Uterus (tissue), 4 donors: ENCODE measurements at places on chromosomes 7 and 10. TPM values are rescaled to one million over a fixed set of nuclear protein-coding genes. Genes with fewer than 3 reads are reported as not detected.

Gene BAG3
- total RNA-seq: 6.6 TPM

GRCh38 chr7:111076205-111076604, 14.7 kb upstream of the LRRN3 start:
- H3K27ac ChIP-seq: no peak overlapping the region
- H3K4me1 ChIP-seq: no peaks in the 10 kb centered on the region
- no peaks in the 10 kb centered on the region for H3K36me3 ChIP-seq

- H3K4me3 ChIP-seq: no peak overlapping the region
- DNase-seq: no peak
- no peaks in the 10 kb centered on the region for H3K4me1 ChIP-seq
- no peaks in the 10 kb centered on the region for H3K36me3 ChIP-seq
- no peaks in the 10 kb centered on the region for H3K27me3 ChIP-seq
- H3K27ac ChIP-seq: no peak overlapping the region
Measured at GRCh38 chr10:15570738-15571339, 148.9 kb downstream of the ITGA8 start.

- H3K36me3 ChIP-seq: no peaks in the 10 kb centered on the region
- H3K4me1 ChIP-seq: no peaks in the 10 kb centered on the region
- H3K27ac ChIP-seq: no peak overlapping the region
Measured at GRCh38 chr10:111756217-111757061, 427.1 kb downstream of the GPAM start.

Gene OR2A12
- not detected for total RNA-seq
